ENCODE measurements at places on chromosomes 6 and 20.

- DNase-seq = no peak
These were observed 11.8 kb upstream of the ZNF831 start for GRCh38 chr20:59151820-59152219.

DNA sequence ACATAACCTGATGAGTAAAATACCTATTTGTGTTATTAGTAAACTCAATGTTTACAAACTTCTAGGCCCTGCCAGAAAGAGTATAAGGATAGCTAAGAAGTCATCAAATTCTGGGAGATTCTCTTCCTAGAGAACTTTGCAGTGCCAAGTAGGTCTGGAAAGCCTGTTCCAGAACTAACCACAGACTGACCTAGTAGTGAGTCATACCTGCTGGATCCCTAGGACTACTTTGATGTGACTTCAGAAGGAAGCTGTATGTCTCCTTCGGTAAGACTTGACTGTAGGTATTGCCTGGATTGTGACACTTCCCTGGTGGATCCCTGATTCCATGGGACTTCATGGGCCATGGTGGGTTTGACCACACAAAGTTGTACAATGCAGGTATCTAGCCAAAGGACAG lies 131.7 kb downstream of the DNAH8 start:
- DNase-seq = no peak

DNA sequence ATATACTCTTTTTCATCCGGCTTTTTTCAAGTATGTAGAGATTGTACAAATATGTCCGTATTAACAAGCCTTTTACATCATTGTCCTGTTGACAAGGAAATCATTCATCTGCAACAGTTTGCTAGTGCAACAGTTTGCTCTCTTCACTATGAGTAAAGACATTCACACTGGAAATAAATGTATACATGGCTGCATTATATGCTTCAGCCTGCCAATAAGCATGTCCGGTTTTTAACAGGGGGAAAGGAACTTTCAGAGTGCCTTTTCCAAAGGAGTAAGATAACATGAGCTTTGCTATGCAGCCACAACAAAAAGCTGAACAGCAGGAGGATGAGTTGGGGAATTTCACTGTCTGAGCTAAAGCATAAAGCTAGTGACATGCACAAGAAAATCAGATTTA lies 99.4 kb upstream of the ADTRP start:
- DNase-seq = no peak

- no peak for DNase-seq
These were observed 125.3 kb upstream of the SPTLC3 start for GRCh38 chr20:12883507-12883885.

GRCh38 chr6:170051229-170052172 lies 239.4 kb downstream of the DLL1 start:
- DNase-seq = no peak

DNA sequence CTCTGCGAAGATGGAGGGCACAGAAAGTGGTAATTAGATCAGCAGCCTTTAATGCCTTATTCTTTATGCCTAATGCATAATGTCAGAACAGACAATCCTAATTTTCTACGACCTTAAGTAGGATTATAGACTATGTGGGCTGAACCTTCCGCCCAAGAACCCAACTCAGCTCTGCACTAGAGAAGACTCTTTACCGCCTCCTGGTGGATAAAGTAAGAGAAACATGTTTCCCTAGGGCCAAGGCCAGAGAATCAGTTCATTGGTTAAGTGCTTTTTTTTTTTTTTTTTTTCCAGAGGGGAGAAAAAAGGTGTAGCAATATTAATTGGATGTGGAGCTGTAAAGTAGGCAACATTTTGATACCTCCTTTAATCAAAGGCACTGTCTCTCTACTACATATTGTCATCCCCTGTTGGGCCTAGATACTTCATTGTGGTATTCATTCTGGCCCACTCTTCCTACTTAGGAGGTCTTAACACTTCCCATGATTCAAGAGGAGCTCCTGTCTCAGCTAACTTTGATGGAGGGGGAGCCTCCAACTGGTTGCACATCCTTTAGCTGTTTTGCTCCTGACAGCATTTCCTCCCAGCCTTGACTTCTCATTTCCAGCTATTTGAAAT lies 124.9 kb upstream of the NRN1 start:
- peak; percentile 40 for DNase-seq

DNA sequence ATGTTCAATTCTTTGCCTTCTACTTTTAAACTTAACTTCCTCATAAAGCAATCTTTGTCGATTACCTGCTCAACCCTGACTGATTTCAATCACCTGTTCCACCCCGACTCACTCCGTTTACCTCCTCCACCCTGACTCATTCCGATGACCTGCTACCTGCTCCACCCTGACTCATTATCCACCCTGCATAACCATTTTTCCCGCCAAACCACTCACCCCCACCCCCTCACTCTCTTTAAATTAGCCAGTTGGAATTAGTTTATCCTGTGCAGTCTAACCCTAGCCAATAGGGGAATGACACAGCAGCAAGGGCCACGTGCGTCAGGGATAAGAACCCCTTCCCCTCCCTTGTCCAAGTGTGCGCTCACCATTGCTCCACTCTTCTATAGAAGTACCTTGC lies 56.7 kb upstream of the MRAP2 start:
- DNase-seq = no peak

GRCh38 chr6:53284901-53285300 lies 63.8 kb downstream of the ELOVL5 start:
- no peak for DNase-seq

GRCh38 chr6:23377830-23378229 lies 748.2 kb upstream of the NRSN1 start:
- DNase-seq = no peak

- DNase-seq = no peak
These were observed 48.9 kb downstream of the SLC2A12 start for GRCh38 chr6:134003542-134003951.

DNA sequence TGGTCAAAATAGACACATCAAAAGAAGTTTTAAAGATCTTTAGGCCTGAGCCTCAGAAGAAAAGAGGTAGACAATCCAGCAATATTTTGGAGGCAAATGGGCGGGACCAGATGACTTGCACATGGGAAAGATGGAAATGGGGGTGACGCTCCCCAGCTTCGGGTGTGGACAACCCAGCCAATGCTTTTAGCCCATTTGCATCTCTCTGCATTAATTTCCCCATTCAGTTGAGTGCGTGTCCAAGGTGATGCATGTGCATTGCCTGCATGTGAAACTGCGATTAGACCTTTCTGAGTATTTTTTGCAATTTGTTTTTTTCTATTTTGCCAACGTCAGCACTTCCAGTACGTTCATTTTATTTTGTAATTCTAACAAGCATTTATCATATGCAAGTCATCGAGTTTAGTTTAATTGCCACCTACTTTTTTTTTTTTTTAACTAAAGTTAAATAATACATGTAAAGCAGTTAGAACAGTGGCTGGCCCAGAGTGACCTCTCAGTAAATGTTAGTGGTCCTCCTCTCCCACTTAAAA lies 24.2 kb downstream of the PDRG1 start:
- no peak for DNase-seq

DNA sequence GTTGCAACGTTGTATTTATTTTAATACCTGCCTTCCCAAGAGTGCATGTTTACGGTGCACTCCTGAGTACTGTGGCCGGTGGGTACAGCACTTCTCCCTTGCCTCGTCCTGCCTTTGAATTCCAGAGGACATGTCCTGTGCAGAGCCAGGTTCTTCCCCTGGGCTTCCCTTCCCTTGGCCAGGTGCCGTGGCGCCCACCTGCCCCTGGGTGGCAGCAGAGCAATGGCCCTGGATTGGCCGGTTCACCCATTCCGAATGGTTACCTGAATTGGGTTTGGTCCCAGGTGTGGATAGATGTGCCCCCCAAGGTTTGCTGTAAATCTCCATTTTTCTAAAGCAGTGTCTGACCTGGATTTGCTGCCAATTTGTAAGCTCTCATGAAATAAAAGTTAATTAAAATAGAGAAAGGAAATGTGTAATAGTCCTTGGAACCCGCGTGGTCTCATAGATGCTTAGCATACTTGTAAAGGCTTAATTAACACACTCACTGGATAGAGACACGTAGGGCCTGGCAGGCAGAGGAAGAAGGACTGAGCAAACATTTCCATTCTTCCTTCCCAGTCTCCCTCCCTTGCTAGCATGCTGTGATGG lies 40.6 kb downstream of the DTD1 start:
- peak; percentile 39 for DNase-seq

DNA sequence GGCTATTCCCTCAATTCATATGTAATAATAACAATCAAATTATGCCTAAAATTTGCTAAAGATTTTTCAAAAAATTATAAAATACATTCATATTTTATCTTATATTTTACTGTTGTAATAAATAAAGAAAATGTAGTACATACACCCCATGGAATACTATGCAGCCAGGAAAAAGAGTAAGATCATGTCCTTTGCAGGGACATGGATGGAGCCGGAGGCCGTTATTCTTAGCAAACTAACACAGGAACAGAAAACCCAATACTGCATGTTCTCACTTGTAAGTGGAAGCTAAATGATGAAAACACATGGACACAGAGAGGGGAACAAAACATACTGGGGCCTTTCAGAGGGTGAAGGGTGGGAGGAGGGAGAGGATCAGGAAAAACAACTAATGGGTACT lies 584.2 kb upstream of the MMS22L start:
- no peak for DNase-seq

DNA sequence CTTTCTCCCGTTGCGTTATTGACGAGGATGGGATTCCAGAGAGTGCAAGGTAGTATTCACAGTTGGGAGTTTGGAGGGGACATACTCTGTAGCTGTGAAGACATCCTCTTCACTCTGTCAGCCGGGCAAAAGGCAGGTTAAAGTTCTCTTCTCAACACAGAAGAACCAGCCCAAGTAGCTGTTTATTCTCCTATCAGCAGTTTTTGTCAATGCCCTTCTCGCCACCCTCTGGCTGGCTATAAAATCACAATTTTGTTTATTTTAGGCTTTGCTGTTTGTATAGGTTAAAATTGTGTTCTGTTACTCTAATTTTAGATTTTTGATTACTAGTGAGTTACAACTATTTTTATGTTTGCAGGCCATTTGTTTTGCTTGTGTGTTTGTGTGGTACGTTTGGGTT lies 37.9 kb upstream of the MAS1 start:
- DNase-seq = peak; percentile 42

DNA sequence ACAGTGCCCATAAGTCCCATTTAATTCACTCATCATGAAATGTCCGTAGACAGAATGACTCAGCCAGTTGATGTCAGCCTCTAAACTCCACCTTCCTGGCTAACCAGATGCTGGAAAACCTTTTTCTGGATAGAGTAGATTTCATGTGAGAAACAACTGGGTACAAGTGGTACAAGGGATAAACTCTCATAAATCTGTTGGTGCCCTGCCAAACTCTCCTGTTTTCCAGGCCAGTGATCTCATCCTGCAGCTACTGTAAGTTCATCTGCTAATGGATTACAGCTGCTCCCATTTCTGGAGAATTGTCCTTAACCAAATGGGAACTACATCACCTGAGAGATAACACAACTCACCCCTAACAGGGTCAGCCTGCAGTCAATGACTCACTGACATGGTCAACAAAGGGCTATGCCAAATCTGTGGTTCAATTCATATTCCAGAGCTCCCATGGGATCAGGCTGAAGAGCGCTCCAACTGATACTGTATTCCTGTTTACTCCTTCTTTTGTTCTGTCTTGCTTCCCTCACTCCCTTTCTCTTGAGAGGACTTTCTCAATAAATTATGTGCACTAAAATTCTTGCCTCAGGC lies 210.1 kb upstream of the HDDC2 start:
- DNase-seq = no peak

GRCh38 chr6:158605266-158605878 lies 39.2 kb downstream of the DYNLT1 start:
- DNase-seq = peak; percentile 86

- DNase-seq = no peak
These were observed 1719.3 kb downstream of the HACE1 start for GRCh38 chr6:103140308-103141027.

DNA sequence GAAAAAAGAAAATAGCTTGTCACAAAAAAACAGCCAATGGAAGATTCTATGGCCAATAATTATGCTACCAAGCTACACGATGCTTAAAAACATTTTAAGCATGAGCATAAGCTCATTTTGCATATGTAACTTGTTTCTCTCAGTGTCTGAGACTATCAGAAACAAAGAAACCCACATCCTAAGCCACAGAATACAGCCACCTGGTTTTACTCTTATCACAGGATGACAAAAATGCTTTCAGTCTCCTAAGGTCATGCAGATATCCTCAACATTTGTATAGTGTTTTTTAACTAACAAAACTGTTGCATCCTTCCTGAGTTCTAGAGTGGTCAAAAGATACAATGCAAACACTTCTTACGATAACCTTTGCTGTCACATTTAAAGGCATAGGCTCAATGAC lies 172.1 kb upstream of the RUNX2 start:
- DNase-seq = no peak

DNA sequence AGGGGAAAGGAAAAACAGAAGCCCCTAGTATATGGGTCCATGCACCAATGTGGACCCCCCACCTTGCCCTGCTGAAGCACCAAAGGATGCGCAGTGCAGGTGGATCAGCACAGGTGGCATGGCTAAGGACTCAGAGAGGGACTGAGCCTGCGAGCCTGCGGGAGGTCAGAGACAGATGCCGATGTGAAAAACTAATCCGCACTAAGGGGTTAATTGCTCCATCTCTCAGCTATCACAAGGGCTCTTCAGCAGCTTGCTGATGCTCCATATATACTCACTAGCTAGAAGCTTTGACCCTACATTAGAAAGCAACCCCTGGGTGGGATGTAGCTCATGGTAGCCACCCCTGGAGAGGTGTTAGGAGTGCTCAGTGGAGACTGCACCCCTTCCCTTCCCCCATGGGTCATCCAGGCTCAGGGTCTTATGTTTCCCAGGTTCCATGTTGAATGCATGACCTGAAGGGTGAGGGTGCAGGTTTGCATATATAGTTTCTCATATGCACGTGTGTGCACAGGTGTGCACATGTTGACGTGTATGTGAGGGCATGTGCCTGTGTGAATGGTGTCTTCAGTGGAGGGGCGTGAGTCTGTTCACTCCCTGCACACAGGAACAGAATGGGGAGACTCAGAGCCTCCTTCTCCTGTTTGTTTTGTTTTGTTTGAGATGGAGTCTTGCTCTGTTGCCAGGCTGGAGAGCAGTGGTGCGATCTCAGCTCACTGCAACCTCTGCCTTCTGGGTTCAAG lies 13.4 kb upstream of the IP6K3 start:
- DNase-seq = no peak

DNA sequence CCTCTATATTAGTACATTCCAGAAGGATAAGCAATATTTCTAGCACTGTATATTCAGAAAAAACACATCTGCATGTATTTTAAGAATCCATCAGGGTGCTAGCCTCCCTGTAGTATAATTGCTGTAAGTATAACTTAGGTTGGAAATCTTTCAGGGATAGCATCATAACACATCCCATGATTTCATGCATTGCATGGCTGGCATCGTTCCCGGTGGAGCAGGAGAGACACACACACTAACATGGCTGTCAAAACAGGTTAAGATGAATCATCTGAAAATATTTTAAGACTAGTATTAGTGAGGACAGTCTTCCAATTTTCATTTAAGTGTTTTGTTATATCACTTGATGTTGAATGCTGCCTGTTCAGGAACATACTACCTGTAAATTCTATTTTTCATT lies 32.1 kb upstream of the CENPW start:
- peak; percentile 2 for DNase-seq

- no peak for DNase-seq
These were observed 205.7 kb upstream of the TCF21 start for GRCh38 chr6:133683308-133683580.

GRCh38 chr20:3071610-3072529 lies at the start of gene OXT:
OXT (plus strand) TSS chr20:3071620; CDS start chr20:3071656, 36 bp downstream.
- no peak for DNase-seq

Data from GM03348 (cell line).